ENCODE measurements at places on chromosomes 16 and 17.

GRCh38 chr16:11058832-11059231 lies 114.5 kb downstream of the CLEC16A start:
- no peak for DNase-seq

- peak; percentile 45 for DNase-seq
Observed at GRCh38 chr16:77298418-77299360, 99.5 kb downstream of the SYCE1L start.

- no peak for DNase-seq
Observed at GRCh38 chr16:768428-768827, 7.9 kb downstream of the MSLN start.

- DNase-seq: no peak
Observed at GRCh38 chr16:57743458-57743857, 7.9 kb downstream of the KATNB1 start.

- no peak for DNase-seq
Observed at GRCh38 chr16:66525396-66526180, 24.3 kb downstream of the TK2 start.

Measured in tibial artery (tissue), 4 donors.